CD4-positive, alpha-beta T cell treated with Interleukin-15 for 4 hours (primary cell): ENCODE measurements at places on chromosomes 3 and 15.

DNA sequence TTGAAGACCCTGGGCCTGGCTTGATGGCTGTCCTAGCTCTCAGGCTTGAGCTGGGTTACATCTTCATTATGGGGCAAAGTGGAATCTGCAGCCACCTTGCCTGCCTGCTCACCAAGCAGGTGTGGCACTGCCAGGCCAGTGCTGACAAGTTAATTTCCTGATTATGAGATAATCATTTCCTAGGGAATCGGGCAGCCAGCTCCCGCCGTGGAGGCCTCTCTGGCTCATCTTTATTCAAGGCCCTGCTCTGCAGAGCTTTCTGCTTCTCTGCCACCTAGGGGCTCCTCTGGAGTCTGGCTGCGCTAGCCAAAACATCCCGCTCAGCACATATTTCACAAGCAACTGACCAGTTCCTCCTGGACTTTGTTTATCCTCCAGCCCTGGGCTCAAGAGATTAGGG is 9.9 kb downstream of the LOXL1 start:
- DNase-seq = no peak

GRCh38 chr3:161531930-161532329 is 35.3 kb downstream of the OTOL1 start:
- DNase-seq = no peak

DNA sequence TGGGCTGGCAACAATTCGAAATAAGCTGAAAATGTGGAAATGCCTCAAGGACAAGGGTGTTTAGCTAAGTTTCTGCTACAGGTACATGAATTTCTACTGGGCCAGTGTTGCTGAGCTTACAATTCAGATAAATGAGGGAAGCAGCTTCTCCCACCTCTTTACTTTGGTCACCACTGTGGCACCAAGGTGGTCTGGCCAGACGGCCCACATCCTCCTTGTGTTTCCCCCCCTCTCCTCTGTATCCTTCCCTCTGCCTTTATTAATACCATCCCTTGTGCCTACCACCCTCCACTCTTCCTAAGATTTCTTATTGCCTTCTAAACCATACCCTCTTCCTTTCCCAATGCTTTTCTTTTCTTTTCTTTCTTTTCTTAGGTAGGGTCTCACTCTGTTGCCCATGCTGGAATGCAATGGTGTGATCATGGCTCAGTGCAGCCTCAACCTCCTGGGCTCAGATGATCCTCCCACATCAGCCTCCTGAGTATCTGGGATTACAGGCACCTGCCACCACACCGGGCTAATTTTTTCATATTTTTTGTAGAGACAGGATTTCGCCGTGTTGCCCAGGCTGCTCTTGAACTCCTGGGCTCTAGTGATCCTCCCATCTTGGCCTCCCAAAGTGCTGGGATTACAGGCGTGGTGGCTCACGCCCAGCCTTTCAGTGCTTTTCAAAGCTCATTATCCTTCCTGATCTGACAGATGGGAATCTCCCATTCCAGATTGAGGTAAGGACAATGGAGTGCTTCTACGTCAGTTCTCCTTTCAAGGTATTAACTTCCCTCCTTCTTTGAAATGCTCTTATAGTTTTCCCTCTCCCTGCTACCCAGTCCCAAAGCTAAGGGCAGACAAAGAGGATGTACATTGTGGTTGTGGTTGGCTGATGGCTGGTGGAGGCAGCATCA is 14.8 kb downstream of the ANXA2 start:
- no peak for DNase-seq

GRCh38 chr15:56411122-56411749 is 46.0 kb downstream of the TEX9 start:
- no peak for DNase-seq

GRCh38 chr3:82157952-82158351 is 396.5 kb upstream of the GBE1 start:
- no peak for DNase-seq

GRCh38 chr3:98779541-98780335 is 16.6 kb downstream of the ST3GAL6 start:
- no peak for DNase-seq

DNA sequence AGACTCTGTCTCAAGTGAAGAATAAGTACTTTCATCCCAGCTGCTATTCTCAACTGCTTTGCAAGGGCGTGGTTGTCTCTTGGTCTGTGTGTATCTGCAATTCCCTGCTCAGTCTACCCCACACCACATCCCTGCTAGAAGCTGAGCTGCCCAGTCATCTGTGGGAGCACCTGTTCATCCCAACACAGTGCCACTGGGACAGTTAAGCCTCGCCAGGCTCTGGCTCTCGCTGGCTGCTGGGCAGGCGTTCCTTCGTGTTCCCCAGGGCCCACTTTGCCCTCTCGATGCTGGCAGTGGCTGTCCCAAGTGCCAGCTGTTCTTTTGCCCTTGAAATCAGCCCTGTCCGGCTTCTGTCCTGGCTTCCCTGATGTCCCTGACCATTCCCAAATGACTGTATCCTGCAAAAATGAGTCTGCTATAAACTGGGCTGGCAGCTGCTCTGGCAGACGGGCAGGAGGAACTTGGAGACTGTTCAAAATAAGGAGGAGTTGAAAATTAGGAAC is 91.6 kb upstream of the KLHL25 start:
- DNase-seq = no peak

DNA sequence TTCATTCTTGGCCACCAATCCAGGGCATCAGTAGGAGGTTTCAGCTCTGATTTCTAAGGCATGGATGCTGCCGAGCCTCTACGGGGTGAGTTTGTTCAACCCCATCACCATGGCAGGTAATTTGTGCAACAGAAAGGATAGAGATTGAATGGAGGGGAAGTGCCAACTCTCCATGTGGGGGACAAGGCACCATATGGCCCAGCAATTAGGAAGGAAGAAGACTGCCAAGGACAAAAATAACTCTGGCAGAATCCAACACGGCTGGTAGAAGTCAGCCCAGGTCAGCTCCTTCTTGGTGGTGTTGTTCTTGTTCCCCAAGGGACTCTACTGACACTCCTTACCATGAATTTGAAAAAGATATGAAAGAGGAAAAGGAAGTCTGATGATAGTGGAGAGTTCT is 503.9 kb downstream of the MAGI1 start:
- DNase-seq = no peak

- DNase-seq = no peak
Measured at GRCh38 chr3:59401924-59402323, 352.1 kb upstream of the CFAP20DC start.

DNA sequence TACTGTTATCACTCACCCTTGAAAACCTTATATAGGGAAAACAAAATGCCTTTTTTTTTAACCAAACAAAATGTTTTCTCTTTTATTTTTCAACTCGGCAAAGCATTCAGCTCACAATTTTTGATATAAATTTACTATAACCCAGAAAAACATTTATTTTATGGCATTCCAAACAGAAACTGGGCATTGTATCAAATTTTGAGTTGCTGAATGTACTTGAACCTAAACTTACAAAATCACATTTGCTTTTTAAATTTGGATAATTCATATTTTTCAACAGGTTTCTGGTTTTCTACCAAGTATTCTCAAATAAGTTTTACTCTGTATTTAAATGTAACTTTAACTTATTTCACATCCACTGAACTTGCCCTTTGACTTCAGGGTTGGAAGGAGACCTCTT is 405.6 kb downstream of the GRM7 start:
- DNase-seq = no peak

DNA sequence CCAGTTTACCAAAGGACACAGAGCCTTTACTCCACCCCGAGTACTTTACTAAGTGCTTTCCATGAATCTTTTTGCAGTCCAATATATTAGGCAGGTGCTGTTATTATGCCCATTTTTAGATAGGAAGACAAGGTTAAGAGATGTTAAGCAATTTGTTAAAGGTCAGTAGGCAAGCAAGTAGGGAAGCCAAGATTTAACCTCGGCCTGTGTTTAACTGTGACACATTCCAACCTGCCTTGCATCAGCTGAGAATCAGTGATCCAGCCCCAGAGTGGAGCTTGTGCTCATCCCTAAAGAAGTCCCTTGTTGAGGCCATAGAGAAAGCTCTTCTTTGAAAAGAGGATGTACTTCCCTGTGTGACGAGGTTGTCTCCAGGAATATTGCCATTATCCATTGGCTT is 51.3 kb upstream of the C15orf61 start:
- DNase-seq = no peak

DNA sequence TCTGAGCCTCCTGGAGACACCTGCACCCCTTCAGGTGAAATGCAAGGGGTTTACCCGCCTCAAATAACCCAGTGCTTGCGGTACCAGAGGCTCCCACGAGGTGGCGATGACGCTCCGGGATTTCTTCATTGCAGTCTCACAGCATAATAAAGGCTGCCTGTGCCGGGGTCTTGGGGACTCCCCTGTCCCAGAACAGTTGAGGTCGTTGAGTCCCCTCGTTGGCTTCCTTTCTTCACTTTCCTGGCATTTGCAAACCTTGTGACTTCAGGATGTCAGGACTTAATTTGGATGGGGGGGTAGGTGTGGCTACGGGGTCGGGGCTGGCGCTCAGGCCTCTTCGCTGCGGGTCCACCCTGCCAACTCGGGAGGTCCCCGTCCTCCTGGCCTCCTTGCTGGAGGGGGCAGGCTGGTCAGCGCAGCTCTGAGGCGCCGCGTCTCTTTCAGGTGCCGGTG is 1.3 kb downstream of the GNAT1 start:
- peak; percentile 84 for DNase-seq

- DNase-seq = peak; percentile 57
Measured at GRCh38 chr15:89416339-89417183, 79.8 kb downstream of the RHCG start.

GRCh38 chr3:42117175-42118008 is 26.2 kb downstream of the TRAK1 start:
- DNase-seq = no peak

GRCh38 chr3:45035441-45036301 is 9.6 kb downstream of the CLEC3B start:
- DNase-seq = no peak

GRCh38 chr15:38687775-38688495 is 123.3 kb upstream of the RASGRP1 start:
- no peak for DNase-seq

- no peak for DNase-seq
Measured at GRCh38 chr3:30538791-30539190, 67.6 kb upstream of the TGFBR2 start.

- DNase-seq = no peak
Measured at GRCh38 chr15:80669663-80670273, 25.3 kb upstream of the ABHD17C start.

DNA sequence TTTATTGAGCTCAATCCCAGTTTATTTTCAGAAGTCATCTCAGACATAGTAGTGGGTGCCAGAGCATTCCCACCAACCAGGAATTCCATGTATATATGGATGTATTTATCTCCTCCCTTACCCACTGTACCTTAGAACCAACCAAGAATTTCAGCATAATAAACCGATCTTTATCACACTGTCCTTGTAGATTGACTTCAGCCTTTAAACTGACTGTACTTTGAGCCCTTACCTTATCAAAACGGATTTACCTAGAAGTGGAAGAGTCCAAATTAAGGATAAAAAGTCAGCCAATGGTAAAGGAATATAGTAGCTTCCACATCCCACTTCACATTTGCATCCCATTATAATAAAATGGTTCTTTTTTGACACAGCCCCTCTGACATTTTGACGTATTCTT is 37.9 kb downstream of the GATM start:
- DNase-seq = no peak

DNA sequence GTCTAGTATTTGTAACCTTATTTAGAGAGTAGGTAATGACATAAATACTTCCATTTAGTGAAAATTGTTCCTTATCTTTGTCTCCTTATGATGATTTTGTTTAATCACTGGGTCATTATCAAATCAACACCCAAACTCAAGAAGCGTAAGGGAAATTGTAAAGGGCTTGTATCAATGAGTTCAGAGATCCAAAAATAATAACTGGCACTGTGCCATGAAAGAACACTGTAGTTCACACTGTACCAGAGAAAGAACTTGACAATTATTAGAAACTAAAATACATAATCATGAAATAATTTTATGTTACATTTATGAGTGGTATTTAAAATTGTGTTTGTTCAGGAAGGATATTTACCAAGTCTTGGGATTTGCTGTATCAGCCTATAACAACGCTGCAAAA is 895.4 kb downstream of the FHIT start:
- DNase-seq = no peak

GRCh38 chr3:134059035-134059601 is 29.4 kb upstream of the SLCO2A1 start:
- DNase-seq = no peak

GRCh38 chr3:143910756-143911155 is 60.9 kb upstream of the DIPK2A start:
- no peak for DNase-seq

DNA sequence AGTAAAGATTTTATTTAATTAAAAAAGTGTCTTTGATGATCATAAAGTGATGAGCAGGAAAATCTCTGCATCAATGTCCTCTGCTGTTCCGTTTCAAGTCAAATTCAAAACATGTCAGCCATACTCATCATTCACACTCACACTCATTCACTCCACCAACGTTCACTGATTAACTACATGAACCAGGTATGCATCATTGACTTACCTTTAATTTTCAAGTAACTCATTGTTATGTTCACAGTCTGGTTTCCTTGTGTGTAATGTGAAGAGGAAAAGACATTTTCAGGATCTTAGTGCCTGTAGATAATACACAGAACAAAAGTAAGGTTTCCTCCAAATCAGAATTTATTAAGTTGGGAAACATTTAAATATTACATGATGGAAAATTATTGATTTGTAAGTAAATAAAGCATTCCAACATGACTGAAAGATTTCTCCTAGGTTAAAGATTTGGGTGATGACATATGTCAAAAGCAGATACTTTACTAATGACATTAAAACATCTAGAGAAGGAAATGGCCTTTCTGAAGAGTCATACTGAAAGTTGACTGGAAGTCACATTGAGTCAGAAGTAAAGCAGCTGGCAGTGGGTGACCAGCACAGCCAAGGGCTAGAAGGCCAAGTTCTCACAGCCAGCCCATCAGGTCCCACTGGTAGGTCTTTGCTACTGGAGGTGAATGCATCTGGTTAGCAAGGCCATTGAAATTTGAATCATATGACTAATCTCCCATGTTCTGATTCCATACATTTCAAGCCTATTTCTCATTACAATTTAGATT is 251.9 kb downstream of the CDIN1 start:
- no peak for DNase-seq

DNA sequence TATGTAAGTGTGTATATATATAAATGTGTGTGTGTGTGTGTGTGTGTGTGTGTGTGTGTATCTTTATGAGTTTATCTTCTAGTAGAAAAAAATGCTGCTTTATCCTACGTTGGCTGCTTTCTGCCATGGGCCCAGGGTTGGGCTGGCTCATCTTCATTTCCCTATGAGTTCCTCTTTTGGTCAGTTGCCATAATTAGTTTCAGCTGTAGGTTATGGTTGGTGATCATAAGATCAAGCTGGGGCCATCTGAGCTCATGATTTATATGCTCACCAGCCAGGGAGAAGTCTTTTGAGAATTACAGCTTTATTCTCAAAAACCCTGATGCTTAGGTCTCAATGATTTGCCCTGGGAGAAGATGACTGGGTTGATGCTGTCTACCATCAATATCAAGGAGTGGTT is 775.8 kb upstream of the ARPP21 start:
- no peak for DNase-seq
